ENCODE measurements at places on chromosomes 1 and 21. TPM values are rescaled to one million over a fixed set of nuclear protein-coding genes. Genes with fewer than 3 reads are reported as not detected.

The CLCA4 gene
- polyA plus RNA-seq: not detected

The TIAM1 gene
- polyA plus RNA-seq: 9.6 TPM

The GPBP1L1 gene
- 123 TPM for polyA plus RNA-seq

The PALMD gene
- 0.94 TPM for polyA plus RNA-seq

The AMPD1 gene
- not detected for polyA plus RNA-seq

The S100B gene
- polyA plus RNA-seq: 0.81 TPM

The CCDC17 gene
- polyA plus RNA-seq: 1.9 TPM

The RHOU gene
- polyA plus RNA-seq: 2.3 TPM

The C2CD2 gene
- 15.8 TPM for polyA plus RNA-seq

The CFAP74 gene
- 1.7 TPM for polyA plus RNA-seq

The PROX1 gene
- polyA plus RNA-seq: 10.1 TPM

The ATP1A2 gene
- 14.2 TPM for polyA plus RNA-seq

The PEX14 gene
- 25.0 TPM for polyA plus RNA-seq

The SMAP2 gene
- 29.5 TPM for polyA plus RNA-seq

The HSD11B1 gene
- not detected for polyA plus RNA-seq

The TCP10L gene
- polyA plus RNA-seq: 4.5 TPM

The CFHR2 gene
- polyA plus RNA-seq: not detected

The LCE1A gene
- polyA plus RNA-seq: not detected

The ECM1 gene
- polyA plus RNA-seq: 2.9 TPM

The MAP3K21 gene
- polyA plus RNA-seq: 0.70 TPM

The YRDC gene
- polyA plus RNA-seq: 22.2 TPM

The MTARC2 gene
- 58.2 TPM for polyA plus RNA-seq

The C8B gene
- not detected for polyA plus RNA-seq

The CFAP45 gene
- not detected for polyA plus RNA-seq

The LRRC3 gene
- polyA plus RNA-seq: 4.1 TPM

The VHLL gene
- not detected for polyA plus RNA-seq

The TCHHL1 gene
- polyA plus RNA-seq: not detected

The CLIC6 gene
- not detected for polyA plus RNA-seq

The GSTM5 gene
- not detected for polyA plus RNA-seq

The APH1A gene
- polyA plus RNA-seq: 35.5 TPM

The LCE3D gene
- polyA plus RNA-seq: not detected

The OSCP1 gene
- 19.5 TPM for polyA plus RNA-seq

The TLR5 gene
- polyA plus RNA-seq: 6.7 TPM

The PCP4 gene
- 3.0 TPM for polyA plus RNA-seq

The S100A7A gene
- not detected for polyA plus RNA-seq

The GPR37L1 gene
- polyA plus RNA-seq: 0.79 TPM

Data from cardiac muscle cell (in vitro differentiated cells and primary cell).